ENCODE measurements at places on chromosomes 16 and 17.

DNA sequence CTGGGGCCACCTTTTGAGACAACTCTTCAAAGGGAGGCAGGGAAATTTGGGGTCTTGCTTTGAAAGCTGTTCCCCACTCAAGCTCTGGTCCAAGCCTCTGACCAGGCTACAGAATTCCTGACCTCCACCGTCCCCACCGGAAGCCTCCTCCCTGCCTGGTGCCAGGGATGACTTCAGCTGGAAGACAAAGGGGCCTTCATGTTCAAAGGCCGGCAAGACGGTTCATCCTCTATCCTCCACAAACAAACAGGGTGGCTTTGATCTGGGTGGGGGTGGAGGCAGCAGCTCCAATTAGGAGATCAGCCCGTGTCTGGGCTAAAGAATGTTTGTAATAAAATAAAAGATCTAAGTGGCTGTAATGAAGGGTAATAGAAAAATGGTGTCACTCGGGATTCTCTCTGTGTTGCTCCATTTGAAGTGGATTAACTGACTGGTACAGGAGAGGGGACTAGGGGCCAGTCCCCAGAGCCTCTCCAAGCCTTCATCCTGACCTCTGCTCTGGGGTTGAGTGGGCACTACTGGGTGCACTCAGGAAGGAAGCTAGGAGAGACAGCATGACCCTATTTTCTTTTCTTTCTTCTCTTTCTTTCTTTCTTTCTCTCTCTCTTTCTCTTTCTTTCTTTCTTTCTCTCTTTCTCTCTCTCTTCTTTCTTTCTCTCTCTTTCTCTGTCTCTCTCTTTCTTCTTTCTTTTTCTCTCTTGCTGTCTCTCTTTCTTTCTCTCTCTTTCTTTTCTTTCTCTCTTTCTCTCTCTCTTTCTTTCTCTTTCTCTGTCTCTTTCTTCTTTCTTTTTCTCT, 27.5 kb upstream of the NKD1 start:
- no peak for DNase-seq

- no peak for DNase-seq
Observed at GRCh38 chr16:58963479-58963878, 229.4 kb upstream of the GOT2 start.

- DNase-seq, result no peak
Observed at GRCh38 chr17:70478902-70479301, 309.6 kb downstream of the KCNJ2 start.

GRCh38 chr17:50536683-50537646, 4.4 kb downstream of the EPN3 start:
- DNase-seq, result no peak

DNA sequence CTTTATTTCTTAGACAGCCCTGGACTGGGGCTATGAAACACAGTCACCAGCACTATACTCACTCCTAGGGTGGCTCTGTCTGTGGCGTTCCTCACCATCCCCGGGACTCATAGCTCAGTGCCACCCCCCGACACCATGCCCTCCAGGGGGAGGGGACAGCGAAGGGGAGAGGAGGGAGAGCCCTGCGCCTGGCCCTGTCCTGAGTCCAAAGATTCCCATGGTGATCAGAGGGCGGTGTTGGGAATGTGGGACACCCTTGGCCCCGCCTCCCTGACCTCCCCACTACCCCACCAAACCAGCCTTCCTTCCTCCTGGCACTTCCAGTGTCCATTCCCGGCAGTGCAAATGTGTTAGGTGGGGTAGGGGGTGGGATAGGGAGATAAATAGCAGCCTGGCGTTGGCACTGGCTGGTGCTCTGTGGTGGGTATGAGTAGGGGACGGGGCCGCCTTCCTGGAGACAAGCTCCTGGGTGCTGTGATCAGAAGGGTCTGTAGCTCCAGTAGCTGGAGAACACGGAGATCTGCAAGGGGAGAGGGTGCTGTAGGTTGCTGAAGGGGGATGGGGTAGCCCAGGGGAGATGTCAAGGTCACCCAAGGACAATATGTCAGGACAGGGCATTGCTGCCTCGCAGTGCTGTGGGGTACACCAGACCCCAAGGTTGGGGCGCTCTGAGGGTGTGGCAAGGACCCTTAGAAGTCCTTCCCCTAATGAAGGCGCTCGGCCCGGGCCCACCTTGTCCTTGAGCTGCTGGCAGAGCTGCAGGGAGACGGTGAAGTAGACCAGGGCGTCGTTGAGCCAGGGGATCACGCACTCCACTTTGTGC, 2.0 kb downstream of the SMIM22 start:
- no peak for DNase-seq

GRCh38 chr17:53646835-53647234, 175.9 kb upstream of the KIF2B start:
- DNase-seq, result no peak

DNA sequence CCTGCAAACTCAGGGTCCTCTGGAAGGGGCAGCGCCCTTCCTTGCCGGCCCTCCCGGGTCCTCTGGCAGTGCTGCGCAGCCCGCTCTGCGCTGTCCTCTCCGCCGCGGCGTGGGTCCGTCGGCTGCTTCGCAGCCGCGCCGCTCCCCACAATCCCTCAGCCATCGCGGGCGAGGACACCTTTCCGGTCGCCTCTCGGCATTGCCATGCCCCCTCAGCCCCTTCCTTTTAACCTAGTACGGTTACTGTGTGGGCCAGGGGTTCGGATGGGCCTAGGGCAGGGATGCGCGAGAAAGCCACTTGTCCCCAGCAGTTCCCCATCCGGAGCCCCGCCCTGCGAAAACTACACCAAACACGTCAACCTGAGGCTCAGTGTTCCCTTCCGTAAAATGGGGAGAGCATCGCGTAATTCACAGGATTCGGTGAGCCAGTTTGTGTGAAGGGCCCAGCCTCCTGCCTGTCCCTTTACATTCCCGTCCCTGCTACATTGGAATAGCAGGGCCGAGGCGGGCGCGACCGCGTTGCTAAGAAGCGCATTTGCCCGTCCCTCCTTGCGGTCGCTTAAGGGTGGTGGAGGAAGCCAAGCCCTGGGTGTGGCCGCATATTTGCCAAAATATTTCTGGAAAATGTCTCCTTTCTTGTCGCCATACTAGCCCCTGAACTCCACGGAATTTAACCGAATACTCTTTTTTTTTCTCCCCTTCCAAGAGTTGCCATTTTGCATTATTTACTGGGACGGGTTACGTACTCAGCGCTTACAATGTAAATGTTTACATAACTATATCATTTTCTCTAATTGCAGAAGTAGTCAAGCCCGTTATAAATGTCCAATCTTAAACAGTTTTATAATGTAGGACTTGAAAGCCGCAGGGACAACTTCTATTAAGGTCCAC, 13.2 kb downstream of the COPZ2 start:
- DNase-seq, result peak; percentile 50

DNA sequence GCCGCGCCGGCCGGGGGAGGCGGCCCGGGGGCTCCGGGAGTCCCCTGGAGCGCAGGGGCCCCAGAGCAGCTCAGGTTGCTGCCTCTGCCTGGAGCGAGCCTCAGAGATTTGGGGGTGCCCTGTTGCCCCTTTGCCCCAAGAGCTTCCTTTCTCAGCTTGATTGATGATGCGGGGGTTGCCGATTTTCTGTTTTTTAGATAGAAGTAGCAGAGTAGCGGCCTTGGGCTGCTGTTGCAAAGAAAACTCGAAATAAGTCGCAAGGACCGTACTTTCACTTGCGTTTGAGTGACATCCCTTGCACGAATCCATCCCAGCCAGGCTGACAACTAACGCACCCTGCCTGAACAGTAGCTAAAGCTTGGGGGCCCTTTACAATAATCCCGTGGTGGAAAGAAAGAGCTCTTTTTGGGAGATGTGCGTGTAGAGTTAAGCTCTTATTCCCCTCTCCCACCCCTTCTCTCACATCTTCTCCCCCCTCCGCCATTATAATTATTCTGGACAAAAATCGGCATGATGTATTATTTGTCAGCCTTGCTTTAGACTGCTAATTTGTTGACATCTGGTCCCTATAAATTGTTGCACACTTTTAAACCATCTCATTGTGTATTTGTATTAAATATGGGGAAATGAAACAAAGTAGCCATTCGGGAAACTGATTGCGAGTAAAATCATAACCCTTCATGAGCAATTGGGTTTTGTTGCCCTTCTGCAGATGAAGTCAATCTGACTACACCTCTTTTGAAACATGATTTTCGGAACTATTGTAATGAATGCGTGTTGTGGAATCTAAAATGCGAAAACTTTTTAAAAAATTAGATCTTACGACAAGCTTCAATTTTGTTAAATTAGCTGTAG, 873 bp downstream of the USP10 start:
- peak; percentile 17 for DNase-seq

DNA sequence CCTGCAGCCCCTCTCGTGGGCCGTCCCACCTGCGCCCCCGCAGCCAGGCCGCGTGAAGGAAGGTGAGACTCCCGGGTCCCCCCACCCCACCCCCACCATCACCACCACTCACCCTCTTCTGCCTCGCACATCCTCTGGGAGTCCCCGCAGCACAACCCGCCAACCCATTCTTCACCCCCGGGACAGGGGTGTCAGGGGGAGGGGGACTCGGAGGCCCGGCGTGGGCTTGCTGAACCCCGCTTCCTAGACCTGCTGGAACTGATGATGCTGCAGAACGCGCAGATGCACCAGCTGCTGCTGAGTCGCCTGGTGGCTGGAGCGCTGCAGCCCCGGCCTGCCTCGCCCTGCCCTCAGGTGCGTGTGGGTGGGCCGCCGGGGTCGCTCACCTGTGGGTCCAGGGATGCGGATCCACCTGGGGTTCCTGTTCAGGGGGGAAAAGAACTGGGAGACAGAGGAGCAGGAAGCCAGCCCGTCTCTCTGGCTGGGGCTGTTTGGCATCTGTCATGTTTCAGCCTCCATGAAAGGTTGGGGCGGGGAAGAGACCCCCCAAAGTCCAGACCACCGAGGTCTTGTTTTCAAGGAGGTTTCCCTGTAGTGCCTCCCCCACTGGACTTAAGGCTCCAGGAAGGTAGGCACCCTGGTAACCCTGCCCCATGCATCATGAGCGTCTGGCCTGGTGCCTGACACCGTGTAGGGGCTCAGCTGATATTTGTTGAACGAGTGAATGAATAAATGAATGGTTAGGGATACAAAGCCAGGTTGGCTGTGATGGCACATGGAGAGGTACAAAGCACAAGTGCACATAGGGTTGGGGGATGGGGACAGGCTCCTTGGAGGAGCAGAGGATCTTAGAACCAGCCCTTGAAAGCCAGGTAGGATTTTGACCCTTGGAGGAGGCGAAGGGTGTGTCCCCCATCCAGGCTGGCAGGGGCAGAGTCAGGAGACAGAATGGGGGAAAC, 849 bp downstream of the PRR29 start:
- no peak for DNase-seq

- DNase-seq, result no peak
Observed at GRCh38 chr17:69655902-69656301, 241.4 kb downstream of the MAP2K6 start.

DNA sequence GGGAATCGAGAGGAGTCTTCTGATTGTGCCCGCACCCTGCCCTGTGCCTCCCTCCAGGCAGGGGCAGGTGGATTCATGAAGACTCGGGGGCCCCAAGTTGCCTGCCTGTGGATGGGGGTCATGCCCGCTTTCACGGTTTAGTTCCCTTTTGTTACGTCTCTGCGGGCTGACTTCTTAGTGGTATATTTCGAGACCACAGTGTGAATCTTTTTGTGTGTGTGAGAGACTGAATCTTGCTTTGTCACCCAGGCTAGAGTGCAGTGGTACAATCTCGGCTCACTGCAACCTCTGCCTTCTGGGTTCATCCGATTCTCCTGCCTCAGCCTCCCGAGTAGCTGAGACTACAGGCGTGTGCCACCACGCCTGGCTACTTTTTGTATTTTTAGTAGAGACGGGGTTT, 18.1 kb upstream of the RNF213 start:
- DNase-seq, result no peak

GRCh38 chr16:14164916-14165662, 94.0 kb downstream of the MRTFB start:
- DNase-seq, result no peak

- peak; percentile 74 for DNase-seq
Observed at GRCh38 chr16:48531011-48531962, 78.7 kb downstream of the N4BP1 start.

GRCh38 chr17:27566671-27567562, 64.1 kb upstream of the LGALS9 start:
- DNase-seq, result no peak

- DNase-seq, result no peak
Observed at GRCh38 chr16:14448879-14449278, 181.2 kb downstream of the PARN start.

DNA sequence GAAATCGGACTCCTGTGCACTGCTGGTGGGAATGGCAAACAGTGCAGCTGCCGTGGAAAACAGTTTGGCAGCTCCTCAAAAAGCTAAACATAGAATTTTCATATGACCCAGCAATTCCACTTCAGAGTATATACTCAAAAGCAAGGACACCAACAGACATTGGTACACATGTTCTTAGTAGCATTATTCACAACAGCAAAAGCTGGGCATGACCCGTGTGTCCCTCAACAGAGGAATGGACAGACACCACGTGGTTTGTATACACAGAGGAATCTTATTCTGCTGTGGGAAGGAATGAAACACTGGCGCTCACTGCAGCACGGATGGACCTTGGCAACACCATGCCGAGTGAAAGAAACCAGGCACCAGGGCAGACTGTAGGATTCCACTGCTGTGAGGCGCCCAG, 16.0 kb downstream of the NPTX1 start:
- peak; percentile 53 for DNase-seq

- no peak for DNase-seq
Observed at GRCh38 chr17:8954339-8954738, 11.2 kb downstream of the PIK3R5 start.

DNA sequence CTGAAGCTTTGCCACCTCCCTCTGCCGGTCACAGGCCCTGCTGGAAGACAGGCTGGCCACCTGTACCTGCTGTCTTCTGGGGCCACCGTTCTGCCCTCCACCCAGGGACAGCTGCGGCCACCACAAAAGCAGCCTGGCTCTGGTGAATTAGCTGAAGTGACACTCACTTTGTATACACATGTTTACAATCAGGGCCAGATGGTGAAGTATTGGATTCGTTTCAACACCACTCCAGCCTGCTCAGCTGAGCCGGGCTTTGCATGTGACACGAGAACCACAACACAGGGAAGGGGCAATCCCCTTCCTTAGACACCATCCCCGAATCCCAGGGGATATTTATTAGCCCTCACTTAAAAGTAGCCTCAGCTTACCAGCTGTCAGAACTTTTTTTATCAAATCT, 191.5 kb upstream of the RPL38 start:
- peak; percentile 35 for DNase-seq

DNA sequence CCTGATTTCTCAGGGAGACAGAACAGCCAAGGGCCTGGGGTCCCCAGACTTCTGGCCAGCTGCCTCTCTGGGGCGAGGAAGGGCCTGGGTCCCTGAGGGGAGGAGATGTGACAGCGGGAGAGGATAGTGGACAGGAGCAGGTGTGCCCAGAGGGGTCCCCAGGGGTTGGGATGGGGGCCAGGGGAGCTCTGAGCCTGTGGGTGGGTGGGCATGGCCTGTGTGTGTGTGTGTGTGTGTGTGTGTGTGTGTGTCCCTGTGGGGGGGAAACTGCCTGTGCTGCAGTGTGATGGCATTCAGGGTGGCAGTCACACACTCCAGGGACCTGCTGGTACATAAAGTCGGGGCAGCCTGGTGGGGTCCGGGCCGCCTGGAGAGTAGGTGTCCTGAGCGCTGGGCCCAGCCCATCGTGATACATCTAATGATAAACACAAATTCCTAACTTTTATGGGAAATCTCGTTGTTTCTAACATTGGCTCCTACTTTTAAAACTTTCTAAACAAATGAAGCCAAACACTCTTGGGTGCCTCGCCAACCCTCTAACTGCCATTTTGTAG, 1.4 kb downstream of the ITGB4 start:
- no peak for DNase-seq

Data from SJCRH30 (cell line).